ENCODE measurements at places on chromosomes 1 and 21.

DNA sequence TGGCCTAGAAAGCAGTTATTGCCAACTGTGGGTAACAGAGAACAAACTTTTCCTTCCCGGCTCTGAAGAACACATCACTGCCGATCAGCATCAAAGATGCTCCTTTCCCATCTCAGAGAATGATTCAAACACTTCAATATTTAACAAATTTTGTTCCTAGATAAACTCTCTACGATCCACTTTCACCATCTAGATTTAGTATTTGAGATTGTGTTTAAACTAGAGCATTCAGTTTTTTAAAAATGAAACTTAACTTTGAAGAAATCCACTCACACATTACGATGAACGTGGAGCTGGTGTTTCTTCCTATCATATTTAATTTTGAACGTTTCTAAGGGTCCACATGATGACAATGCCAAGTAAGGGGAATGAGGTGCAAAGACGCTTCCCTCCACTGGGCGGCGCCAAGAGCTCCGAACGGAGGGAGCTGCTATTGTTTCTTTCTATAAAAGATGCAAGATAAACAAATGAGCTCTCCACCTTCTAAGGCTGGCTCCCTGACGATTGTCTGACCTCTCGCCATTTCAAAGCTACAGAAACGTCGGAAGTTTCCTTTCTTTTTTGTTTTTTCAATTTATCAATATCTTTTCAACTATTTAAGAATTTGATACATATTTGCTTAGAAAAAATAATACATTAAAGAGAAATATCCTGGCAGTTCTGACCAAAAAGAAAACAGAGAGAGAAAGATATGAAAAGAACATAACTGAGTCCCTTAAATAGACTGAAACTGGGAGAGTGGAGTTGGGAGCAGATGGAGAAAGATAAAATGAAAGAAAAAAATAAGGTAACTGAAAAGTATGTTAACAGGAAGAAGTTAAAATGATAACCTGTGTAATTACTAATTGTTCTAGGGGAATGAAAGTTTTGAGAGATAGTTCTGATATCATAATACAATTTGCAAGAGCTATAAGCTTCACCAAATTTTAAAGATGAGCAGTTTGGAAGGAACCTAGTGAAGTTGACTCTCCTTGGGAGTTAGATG, 4.4 kb upstream of the BARHL2 start:
- peak; percentile 32 for DNase-seq

GRCh38 chr1:24708938-24709337, 36.3 kb upstream of the CLIC4 start:
- no peak for DNase-seq

- DNase-seq = no peak
Observed at GRCh38 chr21:44893948-44894656, 20.6 kb upstream of the PTTG1IP start.

DNA sequence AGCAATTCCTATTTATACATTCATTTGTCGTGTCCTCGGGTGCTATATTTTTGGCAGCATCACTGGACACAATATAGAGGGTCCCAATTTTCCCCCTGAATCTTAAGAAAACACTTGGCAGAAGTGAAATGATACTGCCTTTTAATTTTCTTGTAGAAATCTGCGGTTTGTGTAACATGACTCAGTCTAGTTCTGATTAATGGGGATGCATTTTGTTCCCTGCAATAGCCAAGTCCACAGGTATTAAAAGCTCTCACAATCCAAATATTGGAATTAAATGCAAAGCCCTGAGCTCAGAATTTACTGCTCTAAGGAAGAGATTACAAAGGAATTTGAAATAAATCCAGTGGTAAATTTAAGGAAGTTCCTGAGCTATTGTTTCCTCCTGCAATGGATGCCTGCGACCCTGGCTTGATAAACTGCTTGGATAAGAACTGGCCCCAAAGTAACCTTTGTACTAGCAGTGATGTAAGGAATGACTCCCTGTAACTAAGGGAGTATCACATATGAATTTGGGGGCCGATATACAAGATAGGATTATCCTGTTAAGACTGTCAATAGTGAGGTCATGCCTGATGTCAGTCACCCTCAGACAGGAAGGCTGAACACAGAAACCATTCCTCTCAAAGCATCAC, 349.7 kb upstream of the C1orf87 start:
- DNase-seq = no peak

All from stimulated activated CD8-positive, alpha-beta memory T cell treated with anti-CD3 and anti-CD28 coated beads, Interleukin-2, amount 100 ng/mL, for 48 hours (primary cell).